M059J (cell line): ENCODE measurements at places on chromosomes 3 and 15.

DNA sequence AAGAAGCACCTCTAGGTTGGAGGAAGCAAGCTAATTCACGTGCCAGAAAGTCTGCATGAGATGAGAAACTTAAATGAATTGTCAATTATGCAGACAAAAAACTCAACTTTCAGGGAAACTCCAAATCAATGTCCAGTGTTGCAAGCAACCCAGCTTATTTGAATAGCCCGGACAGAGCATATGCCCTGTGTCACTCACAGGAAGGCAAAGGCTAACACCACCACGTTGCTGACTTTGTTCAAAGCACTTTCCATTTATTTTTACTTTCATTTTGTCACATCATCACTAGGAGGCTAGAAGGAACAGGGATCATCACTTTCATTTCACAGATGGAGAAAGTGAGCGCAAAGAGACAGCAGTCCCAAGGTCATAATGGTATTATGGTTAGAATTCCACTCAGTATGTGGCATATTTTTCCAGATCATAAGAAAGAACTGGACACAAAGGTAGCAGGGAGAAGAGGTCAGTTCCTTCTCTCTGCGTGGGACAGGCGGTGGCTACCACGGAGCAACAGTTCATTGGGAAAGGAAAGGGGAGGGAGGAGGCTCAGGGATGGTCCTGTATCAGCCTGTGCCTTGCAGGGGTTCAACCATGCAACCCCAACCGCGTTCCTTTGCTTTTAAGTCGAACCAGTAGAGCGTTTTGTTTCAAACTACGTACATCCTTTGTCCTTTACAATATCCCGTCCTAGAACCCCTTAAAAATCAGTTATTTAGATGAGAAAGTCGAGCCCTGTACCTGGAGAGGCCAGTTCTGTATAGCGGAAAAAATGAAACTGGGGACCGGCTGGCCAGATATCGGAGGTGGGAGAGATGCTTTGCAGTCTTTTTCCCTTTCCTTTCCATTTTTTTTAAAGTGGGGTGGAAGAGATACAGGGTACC, 1.1 kb downstream of the HEG1 start:
- peak; percentile 85 for DNase-seq

DNA sequence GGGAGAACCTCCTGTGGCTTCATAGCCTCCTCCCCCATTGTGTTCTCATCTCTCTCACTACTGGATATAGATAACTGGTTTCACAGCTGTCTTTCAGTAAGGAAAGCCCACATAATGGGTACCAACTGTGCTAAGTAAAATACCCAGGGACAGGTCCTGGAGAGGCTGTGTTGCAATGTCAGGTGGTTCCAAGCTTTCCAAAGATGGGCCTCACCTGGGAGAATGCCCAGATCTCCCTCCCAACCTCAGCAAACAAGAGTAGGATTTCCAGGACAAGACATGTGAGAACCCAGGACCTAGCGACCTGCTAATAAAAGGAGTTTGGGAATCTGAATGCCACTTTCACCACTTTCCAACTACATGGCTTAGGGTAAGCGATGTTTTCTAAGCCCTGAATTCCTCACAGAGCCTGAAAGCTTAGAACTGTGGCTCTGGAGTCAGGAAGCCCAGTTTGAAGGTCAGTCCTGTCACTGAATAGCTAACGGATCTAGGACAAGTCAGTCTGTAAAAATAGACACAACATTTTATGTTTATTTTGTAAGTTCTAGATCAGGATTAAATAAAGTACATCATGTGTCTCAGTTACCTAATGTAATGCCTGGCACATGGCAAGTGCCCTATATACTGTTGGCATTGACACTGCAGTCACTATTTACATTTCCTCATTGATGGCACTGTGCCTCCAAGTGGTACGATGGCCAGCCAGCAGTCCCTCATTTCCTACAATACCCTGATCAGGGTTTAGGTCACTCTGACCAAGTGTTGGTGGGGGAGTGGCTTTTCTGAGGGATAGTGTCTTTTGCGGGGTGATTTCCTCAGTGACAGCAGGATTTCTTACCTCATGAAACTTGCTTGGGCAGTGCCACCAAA, 11.9 kb downstream of the CERS3 start:
- DNase-seq, result no peak

DNA sequence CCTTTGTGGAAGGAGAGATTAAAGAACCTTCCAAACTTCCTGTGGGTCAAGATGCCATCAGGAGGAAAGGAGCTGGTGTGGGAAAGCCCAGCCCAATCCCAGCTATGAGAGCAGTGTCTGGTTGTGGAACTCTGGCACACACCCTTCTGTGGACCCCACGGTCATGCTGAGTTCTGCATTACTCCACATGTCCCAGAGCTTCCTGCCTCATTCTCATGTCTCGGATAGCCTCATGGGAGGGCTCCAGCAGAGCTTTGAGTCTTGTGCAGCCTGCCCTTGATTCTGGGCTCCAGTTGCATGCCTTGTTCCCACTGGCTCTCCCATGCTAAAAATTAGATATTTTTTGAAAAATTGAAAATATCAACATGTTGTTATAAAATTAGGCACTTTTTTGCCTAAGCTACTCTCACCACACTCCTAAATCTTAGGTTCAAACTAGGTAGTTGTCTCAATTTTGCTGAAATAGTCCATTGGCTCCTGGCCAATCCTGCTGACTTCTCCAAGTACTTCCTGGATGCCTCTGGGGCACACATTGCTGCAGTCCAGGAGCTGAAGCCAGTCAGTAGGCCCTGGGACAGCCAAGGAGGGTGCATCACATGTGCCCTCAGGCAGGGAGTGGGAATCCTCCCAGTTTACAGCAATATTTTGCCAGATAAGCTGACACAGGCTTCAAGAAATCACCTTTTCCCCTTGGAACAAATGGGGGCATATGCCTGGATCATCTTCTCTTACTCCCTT, 144.3 kb downstream of the EEFSEC start:
- peak; percentile 94 for DNase-seq

GRCh38 chr15:83747050-83747717, 93.3 kb downstream of the ADAMTSL3 start:
- peak; percentile 12 for DNase-seq

DNA sequence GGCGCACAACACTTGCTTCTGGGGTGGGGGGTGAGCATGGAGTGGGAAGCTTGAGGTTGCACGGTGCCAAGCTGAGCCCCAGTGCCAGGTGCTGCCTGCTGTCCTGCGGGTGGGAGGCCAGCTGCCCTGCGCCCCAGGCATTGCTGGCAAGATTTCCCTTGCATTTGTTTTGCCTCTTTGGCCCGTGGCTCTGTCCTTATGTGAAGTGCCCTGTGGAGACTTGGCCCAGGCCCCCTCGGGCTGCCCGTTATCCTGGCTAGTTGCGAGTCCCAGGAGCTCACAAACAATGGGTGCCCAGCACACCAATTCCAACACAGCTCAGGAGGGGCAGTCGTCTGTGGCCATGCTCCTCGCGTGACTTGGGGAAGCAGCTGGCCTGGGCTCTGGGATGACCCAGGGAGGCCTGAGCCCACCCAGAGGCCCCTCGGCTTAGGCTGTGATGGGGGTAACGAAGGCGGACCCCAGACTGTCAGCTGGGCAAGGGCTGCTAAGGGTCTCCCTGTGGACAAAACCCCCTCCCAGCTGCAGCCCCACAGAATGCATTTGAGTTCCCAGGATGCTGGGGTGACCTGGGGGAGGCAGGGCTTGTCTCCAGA, 5.9 kb downstream of the C3orf22 start:
- DNase-seq, result no peak

DNA sequence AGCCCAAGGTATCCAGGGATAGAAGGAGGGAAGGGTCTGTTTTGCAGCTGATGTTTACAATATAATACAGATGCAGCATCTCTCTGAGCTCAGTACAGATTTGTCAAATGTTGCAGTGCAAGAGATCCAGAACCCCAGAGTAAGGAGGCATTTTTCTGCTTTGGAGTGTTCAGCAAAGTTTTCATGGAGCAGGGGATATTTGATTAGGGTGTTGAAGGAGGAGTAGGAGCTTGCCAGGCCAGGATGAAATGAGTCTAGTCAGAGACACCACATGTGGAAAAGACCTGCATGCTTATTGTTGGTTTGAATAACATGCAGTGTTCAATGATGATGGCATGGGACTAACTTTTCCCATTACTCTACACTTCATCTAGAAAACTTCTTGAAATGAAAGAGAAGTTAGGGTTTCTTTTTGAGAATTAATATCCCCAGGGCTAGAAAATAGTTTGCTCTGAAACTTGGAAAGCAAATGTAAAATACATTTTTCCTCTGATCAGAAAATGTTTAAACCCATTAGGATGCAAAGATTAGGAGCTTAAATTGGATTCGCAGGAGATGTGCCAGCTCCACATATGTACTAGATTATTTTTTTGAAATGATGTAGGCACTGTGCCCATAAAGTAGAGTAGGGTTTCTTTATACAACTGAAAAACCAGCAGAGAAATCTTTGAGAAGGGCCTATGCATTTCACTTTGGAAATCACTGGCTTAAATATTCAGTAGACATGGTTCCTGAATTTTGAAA, 243.8 kb downstream of the CACNA2D3 start:
- no peak for DNase-seq

DNA sequence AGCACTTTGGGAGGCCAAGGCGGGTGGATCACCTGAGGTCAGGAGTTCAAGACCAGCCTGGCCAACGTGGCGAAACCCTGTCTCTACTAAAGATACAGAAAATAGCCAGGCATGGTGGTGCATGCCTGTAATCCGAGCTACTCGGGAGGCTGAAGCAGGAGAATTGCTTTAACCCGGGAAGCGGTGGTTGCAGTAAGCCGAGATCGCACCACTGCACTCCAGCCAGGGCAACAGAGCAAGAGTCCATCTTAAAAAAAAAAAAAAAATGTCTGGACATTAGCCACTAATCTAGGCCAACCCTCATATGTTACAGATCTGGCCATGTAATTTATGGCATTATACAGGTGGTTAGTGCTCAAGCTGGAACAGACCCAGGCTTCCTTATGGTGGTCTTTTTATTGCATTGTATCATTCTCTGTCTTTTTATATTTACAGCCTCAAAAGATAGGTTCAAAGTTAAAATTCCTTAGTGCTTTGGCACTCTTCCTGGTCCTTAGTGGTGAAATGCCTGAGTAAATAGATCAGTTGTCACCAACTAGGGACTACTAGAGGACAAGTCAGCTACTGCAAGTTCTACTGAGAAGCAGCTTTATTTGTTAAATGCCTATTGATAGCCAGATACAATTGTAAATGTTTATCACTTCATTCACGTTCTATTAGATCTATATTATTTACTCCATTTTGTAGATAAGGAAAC, 16.0 kb downstream of the STARD9 start:
- DNase-seq, result peak; percentile 61

- DNase-seq, result peak; percentile 93
These were observed 38.0 kb downstream of the CCR3 start for GRCh38 chr3:46280105-46280797.

DNA sequence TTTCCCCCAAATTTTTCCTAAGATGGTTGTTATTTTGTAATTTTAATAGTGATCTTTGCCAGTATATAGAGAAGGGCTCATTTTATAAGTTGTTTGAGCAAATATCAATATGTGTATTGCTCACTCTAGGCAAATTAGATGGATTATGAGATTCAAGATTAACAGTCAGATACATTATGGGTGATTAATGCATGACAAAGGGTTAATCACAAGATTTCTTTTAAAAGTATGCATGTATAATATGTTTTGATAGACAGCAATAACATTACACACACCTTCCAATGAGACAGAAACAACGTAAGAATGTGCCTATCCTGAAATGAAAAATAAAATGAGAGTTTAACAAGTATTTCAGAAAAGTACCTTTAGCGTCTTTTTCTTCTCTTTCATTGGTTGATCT, 547.6 kb upstream of the AGTR1 start:
- no peak for DNase-seq

DNA sequence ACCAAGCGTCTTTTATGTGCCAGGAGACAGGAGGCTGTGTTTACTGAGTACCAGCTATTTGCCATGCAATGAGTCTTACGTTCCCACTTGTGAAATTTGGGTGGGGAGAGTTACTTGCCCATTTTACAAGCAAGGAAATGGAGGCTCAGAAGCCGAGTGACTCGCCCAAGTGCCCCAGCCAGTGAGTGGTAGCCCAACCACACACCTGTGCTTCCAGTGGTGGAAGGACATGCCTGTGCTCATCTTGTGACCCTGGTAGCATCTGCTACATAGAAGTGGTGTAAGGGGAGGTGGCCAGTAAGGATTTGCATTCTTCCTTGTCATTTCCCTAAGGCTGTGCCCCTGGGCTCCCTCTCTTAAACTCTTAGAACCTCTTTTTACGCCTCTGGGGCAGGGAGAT, 49.3 kb downstream of the FBLN2 start:
- no peak for DNase-seq

- no peak for DNase-seq
These were observed 597 bp upstream of the GBE1 start for GRCh38 chr3:81761904-81762580.

- no peak for DNase-seq
These were observed 29.2 kb downstream of the SRPRB start for GRCh38 chr3:133834621-133835417.

DNA sequence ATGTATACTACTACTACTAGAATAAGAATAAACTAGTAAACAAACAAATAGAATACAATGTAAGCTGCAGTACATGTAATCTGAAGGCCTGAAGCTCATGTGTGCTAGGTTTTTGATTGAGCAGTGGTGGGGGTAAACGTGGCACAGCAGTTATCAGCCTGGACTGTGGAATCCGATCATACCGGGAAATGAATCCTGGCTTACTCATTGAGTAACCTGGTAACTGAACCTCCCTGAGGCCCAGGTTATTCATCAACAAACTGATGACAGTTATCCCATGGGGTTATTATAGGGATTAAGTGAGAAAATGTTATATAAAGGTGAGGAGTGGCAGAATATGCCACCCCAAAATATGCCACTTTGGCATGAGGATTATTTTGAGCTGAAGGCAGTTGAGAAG, 339.1 kb downstream of the FHIT start:
- no peak for DNase-seq

- DNase-seq, result peak; percentile 38
These were observed 27.7 kb downstream of the MAGI1 start for GRCh38 chr3:66010739-66011655.

GRCh38 chr3:129277829-129278271, 820 bp upstream of the HMCES start:
- DNase-seq, result peak; percentile 29

DNA sequence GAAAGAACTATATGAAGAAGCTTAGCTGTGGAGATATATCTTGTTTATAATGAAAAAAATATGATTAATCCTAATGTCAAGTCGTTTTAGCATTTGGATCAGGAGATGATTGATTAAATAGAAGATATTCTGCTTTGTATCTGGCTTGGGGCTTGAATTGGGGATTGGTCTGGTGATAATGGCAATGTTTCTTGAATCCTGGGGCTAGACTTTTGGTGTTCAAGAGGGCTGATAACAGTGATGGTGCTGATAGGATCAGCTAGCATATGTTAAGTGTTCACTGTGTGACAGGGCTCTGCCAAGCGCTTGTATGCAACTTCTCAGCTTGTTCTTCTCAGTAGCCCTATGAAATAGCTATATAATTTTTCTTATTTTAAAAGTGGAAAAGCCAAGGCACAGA, 20.2 kb downstream of the CNOT10 start:
- DNase-seq, result no peak

DNA sequence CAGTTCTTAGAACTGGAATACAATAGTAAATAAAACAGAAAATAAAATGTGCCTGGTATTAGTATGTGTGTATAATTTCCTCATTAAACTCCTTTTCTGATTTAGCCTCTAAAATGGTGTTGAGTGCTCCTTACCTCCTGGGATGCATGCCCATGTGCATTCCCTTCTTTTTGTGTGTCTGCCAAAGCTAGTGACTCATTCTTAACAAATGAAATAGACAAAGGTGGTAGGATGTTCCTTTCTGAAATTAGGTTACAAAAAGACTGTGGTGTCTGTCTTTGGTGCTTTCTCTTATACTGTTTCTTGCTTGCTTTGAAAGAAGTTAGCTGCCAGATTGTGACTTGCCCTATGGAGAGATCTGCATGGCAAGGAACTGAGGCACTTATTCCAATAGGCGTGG, 623.7 kb downstream of the GRM7 start:
- peak; percentile 0 for DNase-seq
